ENCODE measurements at places on chromosomes 13 and 19.
A peak's percentile ranks its signal among the peaks of the same experiment; 100 is the strongest.

- no peak for DNase-seq
These were observed 7.4 kb downstream of the FUT6 start for GRCh38 chr19:5832061-5832460.

GRCh38 chr19:5339950-5340636 lies 519 bp downstream of the PTPRS start:
- DNase-seq: no peak

DNA sequence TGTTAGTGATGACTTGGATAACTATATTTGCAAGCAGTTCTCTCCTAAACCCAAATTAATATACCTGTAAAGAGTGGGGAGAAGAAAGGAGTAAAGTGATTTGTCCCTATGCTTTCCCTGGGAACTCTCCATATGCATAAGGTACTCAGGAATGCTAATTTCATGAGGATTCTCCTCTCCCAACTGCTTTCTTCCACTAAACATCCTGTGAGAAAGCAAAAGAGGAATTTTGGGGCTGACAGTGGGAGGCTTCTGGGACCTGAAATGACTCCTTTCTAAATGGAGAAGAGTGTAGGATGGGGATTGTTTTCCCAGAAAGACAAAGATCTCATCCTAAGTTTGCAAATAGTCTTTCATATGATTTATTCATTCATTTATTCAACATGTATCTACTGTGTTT lies 250.5 kb downstream of the TDRD3 start:
- DNase-seq: no peak

- DNase-seq: peak; percentile 39
These were observed 85.6 kb downstream of the RXFP2 start for GRCh38 chr13:31824705-31825517.

- DNase-seq: no peak
These were observed 235.5 kb downstream of the PCDH9 start for GRCh38 chr13:66994517-66995202.

- DNase-seq: peak; percentile 46
These were observed 18.9 kb upstream of the ZSCAN5A start for GRCh38 chr19:56333506-56333905.

GRCh38 chr19:29667387-29667783 lies 2.1 kb downstream of the PLEKHF1 start:
- no peak for DNase-seq

GRCh38 chr13:30435911-30436451 lies 13.7 kb downstream of the UBE2L5 start:
- no peak for DNase-seq

- no peak for DNase-seq
These were observed 26.3 kb downstream of the DCAF15 start for GRCh38 chr19:13978351-13979243.

GRCh38 chr19:51830274-51830673 lies 35.3 kb downstream of the FPR3 start:
- no peak for DNase-seq

DNA sequence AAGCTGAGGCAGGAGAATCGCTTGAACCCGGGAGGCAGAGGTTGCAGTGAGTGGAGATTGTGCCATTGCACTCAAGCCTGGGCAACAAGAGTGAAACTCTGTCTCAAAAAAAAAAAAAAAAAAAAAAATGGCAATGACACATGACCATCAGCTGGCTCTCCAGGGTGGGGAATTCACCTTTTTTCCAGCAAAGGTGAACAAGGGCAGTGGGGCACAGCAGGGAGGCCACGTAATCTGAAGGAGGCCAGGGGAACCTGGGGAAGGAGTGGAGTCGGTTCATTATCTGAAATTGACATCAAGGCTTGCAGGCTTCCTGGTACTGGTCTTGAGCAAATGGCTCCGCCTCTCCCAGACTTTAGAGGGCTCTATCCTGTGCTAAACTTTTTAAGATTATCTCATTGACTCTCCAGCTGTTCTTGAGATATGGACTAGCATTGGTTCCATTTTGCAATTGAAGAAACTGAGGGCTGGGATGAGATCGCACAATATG lies 28.1 kb downstream of the KEAP1 start:
- no peak for DNase-seq

DNA sequence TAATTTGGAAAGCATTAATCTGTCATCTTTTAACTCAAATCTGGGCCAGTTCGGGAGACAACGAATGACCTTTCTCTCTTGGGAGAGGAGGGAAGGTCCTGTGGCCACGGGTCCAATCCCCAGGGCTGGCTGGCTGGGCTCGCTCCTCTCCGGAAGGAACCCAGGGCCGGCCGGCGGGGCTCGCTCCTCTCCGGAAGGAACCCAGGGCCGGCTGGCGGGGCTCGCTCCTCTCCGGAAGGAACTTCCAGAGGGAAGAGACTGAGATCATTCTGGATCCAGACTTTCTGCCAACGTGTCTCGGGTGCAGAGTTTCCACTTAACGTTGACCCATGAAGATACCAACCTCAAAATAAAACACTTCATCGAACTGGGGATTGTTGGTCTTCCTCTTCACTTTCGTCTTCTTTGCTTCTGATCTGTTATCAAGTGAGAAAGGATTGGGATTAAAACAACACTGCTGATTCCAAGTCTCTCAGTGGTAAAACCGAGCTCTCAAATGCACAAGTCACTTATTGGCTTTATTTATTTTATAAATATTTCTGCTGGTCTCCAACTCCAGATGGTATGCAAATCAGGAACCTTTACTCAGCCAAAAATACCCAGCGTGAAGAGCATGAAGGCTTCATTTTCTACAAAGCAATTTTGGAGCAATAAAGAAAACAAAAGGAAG lies 53.3 kb upstream of the C13orf46 start:
- DNase-seq: no peak

Measured in COLO829 (cell line).